ENCODE measurements at places on chromosomes 7 and 10. TPM values are rescaled to one million over a fixed set of nuclear protein-coding genes. Genes with fewer than 3 reads are reported as not detected.

- H3K27me3 ChIP-seq: no peaks in the 10 kb centered on the region
- no peak for DNase-seq
- H3K27ac ChIP-seq: no peak overlapping the region
Observed at GRCh38 chr10:19629567-19629966, 186.7 kb upstream of the PLXDC2 start.

DNA sequence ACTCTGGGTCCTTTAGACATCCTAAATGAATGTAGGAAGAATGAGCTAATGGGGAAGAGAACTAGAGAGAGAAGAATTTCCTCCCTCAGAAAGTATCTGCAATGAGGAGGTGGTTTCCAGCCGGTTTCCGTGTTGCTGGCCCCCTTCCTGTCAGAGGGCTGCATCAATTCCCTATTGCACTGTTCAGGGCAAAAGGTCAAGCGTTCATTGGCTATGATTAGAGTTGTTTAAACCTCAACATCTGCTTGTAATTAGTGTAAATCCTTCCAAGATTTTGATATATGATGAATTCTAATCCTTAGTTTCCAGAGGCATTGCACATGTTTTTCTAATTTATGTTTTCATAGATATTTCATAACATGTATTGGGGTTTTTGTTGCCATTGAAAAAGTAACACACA lies 107.3 kb upstream of the SGCE start:
- no peak overlapping the region for H3K27ac ChIP-seq
- no peak overlapping the region for H3K4me3 ChIP-seq
- H3K4me1 ChIP-seq: no peaks in the 10 kb centered on the region
- no peaks in the 10 kb centered on the region for H3K27me3 ChIP-seq
- no peaks in the 10 kb centered on the region for H3K36me3 ChIP-seq
- DNase-seq: no peak

DNA sequence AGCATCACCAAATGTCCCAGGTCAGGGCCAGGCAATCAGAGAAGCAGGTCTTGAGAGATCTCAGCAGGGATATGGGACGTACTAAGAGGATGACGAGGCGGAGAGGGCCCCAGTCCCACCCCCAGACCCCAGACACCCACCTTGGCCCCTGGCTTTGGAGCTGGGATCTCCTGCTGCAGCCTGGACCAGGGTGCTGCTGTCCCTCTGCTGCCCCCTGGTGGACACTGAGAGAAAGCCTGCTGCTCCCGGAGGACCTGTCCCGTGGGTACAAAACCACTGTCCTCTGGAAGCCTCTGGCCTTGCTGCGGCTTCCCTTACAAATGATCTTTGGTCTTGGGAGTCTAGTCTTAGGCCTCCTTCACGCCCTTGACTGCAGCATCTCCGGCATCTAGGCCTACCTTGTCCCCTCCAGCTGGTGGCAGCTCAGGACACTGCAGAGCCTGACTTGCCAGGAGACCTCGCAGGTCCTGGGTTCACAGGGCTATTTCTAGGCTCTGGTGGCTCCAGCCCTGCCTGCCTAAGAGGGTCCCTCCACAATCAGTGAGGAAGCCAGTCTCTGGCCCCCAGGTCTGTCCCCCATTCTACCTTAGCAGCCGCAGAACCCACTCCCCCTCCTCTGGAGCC lies 97.1 kb downstream of the RGS10 start:
- no peak overlapping the region for H3K4me3 ChIP-seq
- H3K4me1 ChIP-seq: peaks cover 3% of the 10 kb centered on the region
- no peak overlapping the region for H3K27ac ChIP-seq
- DNase-seq: peak; percentile 71

DNA sequence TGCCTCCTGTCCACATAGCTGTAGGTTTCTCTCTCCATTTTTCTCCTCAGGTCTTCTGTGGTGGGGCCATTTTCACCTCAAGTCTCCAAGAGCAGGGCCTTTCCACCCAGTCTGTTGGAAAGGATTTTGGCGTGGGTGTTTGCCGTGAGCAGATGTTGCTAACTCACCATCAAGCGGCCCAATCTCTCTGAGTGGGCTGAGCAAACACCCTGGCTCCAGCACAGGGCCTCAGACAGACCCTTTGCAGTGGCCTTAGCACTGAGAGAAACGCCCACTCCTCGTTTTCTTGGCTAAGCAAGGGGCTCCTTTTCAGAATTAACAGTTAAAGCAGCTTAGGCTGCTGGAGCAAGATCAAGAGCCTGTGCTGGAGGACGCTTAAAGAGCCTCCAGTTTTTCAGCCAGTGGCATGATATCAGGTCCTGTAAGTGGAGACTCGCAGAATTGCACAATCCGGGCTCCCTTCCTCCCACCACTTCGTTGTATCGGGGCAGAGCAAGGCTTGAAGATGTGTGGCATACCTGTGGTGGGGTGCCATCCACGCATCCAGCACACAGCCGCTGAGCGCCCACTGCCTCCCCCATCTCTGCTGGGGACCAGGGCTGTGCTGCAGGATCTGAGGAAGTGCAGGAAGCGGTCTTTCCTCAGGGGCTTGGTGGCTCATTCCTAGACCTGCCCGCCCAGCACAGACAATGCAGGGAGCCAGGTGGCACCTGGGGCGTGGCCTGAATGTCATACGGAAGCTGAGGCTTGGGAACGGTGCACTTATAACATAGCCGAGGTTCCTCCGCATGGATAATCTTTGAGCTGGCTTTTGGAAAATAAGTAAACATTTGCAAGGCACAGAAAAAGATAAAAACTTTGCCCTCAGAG lies 142.7 kb downstream of the ADARB2 start:
- H3K4me1 ChIP-seq: no peaks in the 10 kb centered on the region
- DNase-seq: no peak
- no peak overlapping the region for H3K27ac ChIP-seq
- H3K36me3 ChIP-seq: no peaks in the 10 kb centered on the region

- H3K27me3 ChIP-seq: peaks cover 2% of the 10 kb centered on the region
- no peaks in the 10 kb centered on the region for H3K36me3 ChIP-seq
- no peak overlapping the region for H3K4me3 ChIP-seq
Observed at GRCh38 chr7:29955799-29956486, 33.7 kb downstream of the SCRN1 start.

GRCh38 chr10:31413325-31413724 lies 94.3 kb downstream of the ZEB1 start:
- no peak for DNase-seq
- no peak overlapping the region for H3K4me3 ChIP-seq
- H3K27ac ChIP-seq: no peak overlapping the region

DNA sequence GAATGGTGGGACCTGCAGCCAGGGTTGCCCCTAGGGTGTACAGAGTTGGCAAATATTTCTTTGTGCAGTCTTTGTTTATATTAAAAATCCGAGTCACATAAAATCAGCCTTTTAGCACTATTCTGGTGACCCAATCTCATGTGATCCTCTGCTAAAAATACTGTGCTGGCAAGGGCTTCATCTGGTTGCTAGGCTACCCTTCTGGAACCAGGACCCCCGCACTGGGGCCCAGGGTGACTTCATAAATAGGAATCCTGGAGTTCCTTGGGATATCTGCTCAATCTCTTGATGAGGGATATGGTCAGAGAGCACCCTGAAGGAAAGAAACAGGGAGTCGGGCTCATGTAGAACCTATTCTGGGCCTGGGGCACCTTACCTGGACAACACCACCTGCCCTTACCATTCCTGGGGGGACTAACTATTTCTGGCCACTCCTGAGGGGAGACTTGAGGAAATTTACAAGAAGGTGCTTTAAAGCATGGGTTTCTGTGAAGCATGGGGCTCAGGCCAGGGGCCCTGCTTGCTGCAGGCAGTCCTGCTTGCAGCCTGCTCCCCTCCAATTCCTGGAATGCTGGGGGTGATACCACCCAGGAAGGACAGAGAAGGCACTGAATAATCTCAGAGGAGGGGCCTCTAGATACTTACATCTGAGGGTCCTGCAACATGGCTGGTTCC lies 44.7 kb downstream of the SH2D4B start:
- H3K36me3 ChIP-seq: no peaks in the 10 kb centered on the region
- peaks cover 7% of the 10 kb centered on the region for H3K27me3 ChIP-seq
- H3K4me3 ChIP-seq: no peak overlapping the region
- no peak for DNase-seq

- H3K27ac ChIP-seq: no peak overlapping the region
- H3K36me3 ChIP-seq: no peaks in the 10 kb centered on the region
- H3K4me3 ChIP-seq: no peak overlapping the region
Observed at GRCh38 chr7:93949423-93949822, 27.9 kb downstream of the GNG11 start.

The VOPP1 gene
- total RNA-seq: 102 TPM

DNA sequence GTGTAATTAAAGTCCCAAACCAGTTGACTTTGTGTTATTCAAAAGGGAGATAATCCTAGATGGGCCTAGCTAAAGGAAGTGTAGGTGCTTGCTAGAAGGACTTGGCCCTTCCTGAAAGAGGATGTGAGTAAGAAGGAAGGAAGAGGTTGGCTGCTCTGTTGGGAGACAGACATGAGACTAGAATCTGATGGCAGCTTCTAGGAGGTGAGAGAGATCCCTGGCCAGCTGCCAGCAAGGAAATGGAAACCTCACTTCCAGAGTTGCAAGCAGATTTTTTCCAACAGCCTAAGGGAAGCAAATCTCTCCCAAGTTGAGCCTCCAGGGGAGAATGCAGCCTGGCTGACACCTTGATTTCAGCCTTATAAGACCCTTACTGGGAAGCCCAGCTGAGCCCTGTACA lies 368.4 kb upstream of the ZMIZ1 start:
- no peaks in the 10 kb centered on the region for H3K36me3 ChIP-seq
- peaks cover 6% of the 10 kb centered on the region for H3K27me3 ChIP-seq
- H3K4me3 ChIP-seq: no peak overlapping the region
- no peak for DNase-seq
- H3K27ac ChIP-seq: no peak overlapping the region
- H3K4me1 ChIP-seq: no peaks in the 10 kb centered on the region

The HMX2 gene
- total RNA-seq: not detected

The CUBN gene
- total RNA-seq: 0.05 TPM

GRCh38 chr10:110992006-110992800 lies 72.8 kb downstream of the SHOC2 start:
- H3K27me3 ChIP-seq: no peaks in the 10 kb centered on the region
- H3K36me3 ChIP-seq: peaks cover 29% of the 10 kb centered on the region
- H3K27ac ChIP-seq: no peak overlapping the region

- H3K36me3 ChIP-seq: no peaks in the 10 kb centered on the region
- no peak overlapping the region for H3K4me3 ChIP-seq
- no peak for DNase-seq
- no peak overlapping the region for H3K27ac ChIP-seq
- H3K27me3 ChIP-seq: no peaks in the 10 kb centered on the region
Observed at GRCh38 chr7:81173766-81174281, 255.0 kb upstream of the SEMA3C start.

DNA sequence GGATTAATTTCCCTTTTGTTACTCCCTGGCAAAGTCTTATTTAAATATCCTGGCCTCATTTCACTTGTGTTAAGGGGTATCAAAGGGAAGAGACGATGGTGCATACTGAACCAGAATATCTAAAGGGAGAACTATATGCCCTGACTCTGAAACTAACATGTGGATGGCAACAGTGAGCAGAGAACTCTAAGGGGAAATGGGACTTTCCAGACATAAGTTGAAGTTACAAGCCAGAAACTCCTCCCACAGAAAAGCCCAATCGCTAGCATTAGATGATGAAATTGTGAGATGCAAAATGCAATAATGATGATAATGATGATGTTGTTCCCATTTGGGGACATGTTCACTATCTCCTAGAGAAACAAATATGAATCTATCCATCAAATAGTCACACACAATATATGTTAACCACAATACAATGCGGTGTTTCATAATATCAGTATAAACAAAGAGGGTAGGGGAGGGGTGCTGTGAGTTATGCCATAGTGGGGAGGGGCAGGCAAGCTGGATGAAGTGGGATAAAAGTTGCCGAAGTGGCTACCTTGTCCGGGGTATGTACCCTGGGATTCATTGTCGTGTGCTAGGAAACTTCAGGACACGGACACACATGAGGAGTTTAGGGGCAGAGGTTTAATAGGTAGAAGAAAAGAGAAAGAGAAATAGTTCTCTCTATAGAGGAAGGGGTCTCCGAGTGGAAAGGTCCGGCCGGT lies 37.1 kb downstream of the TMEM229A start:
- no peak for DNase-seq
- H3K36me3 ChIP-seq: no peaks in the 10 kb centered on the region
- H3K4me1 ChIP-seq: no peaks in the 10 kb centered on the region
- no peak overlapping the region for H3K27ac ChIP-seq
- no peak overlapping the region for H3K4me3 ChIP-seq

The ERVW-1 gene
- total RNA-seq: not detected

The ZNF716 gene
- total RNA-seq: not detected

GRCh38 chr10:69758310-69758728 lies 43.4 kb upstream of the COL13A1 start:
- peaks cover 8% of the 10 kb centered on the region for H3K27me3 ChIP-seq
- H3K4me1 ChIP-seq: no peaks in the 10 kb centered on the region
- H3K27ac ChIP-seq: no peak overlapping the region
- DNase-seq: no peak
- H3K4me3 ChIP-seq: no peak overlapping the region
- no peaks in the 10 kb centered on the region for H3K36me3 ChIP-seq

DNA sequence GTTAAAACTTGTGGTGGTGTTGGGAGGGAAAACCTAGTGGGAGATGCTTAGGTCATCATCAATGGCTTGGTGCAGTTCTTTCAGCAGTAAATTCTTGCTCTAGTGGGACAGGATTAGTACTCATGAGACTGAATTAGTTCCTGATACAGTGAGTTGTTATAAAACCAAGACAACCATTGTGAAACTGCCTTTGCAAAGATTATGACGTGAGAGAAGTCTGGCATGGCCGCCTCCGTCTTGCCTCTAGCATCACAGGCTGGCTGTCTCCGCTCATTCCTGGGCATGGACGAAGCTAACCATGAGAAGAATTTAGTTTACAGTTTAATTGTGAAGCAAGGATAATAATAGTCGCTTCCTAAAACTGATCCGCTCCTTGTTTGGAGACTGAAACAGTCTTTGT lies 186.4 kb downstream of the KIF20B start:
- H3K4me3 ChIP-seq: no peak overlapping the region
- no peak for DNase-seq
- no peaks in the 10 kb centered on the region for H3K4me1 ChIP-seq
- H3K36me3 ChIP-seq: no peaks in the 10 kb centered on the region
- H3K27me3 ChIP-seq: peaks cover 12% of the 10 kb centered on the region

GRCh38 chr7:78746301-78746700 lies 707.2 kb downstream of the MAGI2 start:
- no peaks in the 10 kb centered on the region for H3K27me3 ChIP-seq
- no peak for DNase-seq
- H3K27ac ChIP-seq: no peak overlapping the region
- H3K36me3 ChIP-seq: no peaks in the 10 kb centered on the region
- no peak overlapping the region for H3K4me3 ChIP-seq

The OPALIN gene
- not detected for total RNA-seq

The SEMA3C gene
- not detected for total RNA-seq

Data from activated T-helper 1 cell treated with anti-CD3 and anti-CD28 coated beads, Interleukin-12 subunit alpha, Interleukin-12 subunit beta, Interleukin-2, Interleukin-4 antibody, amounts not matched to agents 30 ng/mL and 10 ng/mL and 1 ng/mL, durations not matched to agents 14 hours and 24 hours and 36 hours (primary cell).